Stimulated activated naive CD8-positive, alpha-beta T cell treated with anti-CD3 and anti-CD28 coated beads, Interleukin-15, Interleukin-2, amounts not matched to agents 100 U/mL and 50 U/mL, for 24 hours (primary cell): ENCODE measurements at places on chromosomes 13 and 19.

DNA sequence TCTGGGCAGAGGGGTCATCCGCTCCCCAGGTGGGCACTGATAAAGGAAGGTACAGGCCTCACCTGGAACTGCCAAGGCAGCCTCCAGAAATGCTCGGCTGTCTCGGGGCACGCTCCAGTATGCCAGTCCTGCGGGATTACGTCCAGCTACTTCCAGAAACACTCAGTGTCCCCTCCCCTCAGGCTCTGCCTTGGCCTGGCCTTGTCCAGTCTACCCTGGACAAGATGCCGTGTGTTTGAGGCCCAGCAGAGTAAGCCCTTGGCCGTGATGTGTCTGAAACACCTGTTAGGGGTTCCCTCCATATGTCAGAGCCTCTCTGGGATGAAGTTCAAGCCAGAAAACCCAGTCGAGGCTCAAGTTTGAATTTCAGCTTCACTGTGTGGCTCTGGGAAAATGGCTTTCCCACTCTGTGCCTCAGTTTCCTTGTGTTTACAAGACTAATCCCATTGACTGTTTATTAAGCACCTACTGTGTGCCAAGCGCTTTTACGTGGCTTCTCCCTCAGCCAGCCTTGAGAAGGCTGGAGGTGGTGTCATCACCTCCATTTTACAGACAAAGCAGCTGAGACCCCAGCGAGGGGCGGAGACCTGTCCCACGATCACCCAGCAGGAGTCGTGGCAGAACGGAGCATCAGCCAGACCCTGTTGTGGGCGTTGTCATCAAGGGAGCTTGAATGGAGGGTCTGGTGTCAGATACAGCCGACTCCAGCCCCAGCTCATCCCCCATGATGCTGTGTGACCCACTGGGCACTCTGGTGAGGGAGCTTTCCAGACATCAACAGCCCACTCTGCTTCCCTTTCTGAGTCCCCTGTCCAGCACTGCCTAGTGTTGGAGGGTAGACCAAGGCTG, 2.0 kb upstream of the PIK3R2 start:
- DNase-seq, result no peak

DNA sequence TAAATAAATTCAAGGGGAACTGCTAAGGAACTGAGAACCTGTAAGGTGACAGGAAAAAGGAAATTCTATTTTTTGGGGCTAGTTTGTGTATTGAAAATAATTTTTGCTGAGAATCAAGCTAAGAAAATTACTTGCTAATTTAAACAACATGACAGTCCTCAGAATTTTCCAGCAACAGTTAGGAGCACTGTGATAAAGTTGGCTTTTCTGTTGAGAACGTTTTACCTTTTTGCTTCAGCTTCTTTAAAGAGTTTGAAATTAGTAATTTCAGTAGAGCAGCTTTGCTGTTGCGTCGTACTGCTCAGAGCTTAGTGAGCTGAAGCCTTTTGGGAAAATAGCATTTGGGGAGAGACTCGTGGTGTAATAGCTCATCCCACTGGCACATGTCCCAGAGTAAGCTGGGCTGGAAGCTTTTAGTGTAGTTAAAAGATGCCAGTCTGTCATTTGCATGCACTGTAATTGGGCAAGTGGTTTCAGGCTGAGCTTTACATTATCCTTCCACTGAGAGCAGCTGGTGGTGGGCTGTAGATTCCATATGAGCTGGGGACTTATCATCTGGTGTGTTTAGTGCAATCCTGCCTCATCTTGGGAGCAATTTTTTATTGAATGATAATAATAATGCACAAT, 69.8 kb downstream of the LRCH1 start:
- DNase-seq, result no peak

DNA sequence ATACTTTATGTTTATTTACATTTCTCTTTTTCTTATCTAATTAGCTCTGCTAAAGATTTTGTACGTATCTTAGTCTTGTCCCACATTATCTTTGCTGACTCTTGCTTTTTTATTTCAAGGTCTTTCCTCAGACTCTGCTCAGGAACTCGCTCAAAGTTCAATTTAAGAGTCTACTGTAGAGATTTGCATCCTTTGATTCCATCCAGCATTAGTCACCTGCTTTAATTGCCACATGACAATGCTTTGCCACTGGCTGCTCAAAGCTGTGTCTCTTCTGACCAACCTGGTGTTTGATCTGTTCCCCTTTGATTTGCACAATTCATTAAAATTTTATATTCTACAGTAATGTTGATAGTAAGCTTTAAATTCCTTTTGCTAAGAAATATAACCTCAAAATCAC, 157.9 kb upstream of the FREM2 start:
- DNase-seq, result no peak

DNA sequence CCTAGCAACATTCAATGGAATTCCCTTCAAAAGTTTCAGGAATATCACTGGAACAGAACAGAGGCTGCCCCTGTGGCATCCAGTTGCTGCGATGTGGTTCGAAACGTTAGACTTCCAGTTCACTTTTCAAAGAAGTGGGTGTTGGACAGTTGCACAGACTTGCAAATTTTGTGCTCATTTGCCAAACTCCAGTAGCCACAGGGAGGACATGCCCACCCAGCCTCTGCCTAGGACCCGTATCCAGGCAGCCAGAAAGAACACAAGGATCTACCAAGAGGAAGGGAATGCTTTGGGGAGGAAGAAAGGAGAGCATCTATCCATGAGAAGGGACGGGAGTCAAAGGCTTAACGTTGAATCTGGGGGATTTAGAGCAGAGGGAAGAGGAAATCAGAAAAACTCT, at the start of gene METTL21C:
METTL21C (minus strand) TSS at position 108 of the 400 bp plus-strand sequence. CDS start 546 bp downstream, outside the sequence.
- DNase-seq, result no peak

GRCh38 chr13:114015969-114016295, 42.1 kb upstream of the C13orf46 start:
- DNase-seq, result peak; percentile 55

- DNase-seq, result no peak
Measured at GRCh38 chr13:45623516-45624090, 8.1 kb upstream of the ERICH6B start.

DNA sequence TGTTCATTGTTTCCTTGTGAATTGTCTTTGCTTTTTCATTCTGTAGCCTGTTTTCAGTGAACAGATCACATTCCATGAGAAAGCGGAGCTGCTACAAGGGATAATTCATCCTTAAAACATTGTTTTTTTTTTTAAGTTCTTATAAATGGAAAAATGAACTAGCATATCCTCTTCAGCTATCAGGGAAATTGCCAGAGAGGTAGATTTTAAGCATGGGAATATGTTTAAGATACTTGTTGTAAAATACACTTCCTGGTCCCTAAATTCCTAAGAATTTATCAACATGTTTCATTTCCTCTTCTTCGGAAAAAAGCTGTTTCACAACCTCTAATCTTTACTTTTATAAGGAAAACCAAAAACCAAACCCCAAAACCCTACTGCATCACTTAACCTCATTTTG, 238.0 kb downstream of the POSTN start:
- DNase-seq, result no peak
